ENCODE measurements at places on chromosomes 2 and 18.
A peak's percentile ranks its signal among the peaks of the same experiment; 100 is the strongest.

DNA sequence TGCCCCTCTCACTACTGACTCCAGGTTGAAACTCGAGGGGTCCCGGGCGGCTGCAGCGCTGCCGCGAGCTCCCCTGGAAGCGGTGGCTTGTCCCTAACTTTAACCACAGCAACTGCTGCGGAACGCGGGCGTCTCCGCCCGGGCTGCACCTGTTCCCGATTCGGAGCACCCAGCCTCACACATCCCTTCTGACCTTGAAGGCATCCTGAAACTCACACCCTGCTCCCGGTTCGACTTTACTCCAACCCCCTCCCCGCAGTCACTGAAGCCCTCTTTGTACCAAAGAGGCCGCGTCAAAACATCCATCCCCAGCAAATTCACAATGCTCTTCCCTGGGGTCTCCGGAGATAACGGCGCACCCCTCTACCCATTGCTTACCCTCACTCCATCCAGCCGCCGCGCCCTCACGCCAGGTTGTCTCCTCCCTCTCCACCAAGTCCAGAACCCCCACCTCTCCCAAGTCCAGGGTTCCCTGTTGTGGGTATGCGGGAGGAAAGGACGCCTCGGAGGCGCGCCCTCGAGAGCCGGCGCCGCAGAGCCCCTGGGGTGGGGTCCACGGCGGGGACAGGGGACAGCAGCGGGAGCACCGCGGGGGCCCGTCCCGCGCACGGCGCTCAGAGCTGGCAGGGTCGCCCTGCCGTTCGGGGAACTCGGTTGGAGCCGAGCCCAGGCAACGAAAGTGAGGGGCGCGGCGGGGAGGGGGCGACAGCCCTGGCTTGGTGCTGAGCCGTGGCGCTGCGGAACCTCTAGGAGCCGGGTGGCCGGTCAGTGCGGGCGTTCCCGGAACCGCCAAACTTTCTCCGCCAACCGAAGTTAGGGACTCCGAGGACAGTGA is 934 bp downstream of the MYO5B start:
- DNase-seq, result no peak

DNA sequence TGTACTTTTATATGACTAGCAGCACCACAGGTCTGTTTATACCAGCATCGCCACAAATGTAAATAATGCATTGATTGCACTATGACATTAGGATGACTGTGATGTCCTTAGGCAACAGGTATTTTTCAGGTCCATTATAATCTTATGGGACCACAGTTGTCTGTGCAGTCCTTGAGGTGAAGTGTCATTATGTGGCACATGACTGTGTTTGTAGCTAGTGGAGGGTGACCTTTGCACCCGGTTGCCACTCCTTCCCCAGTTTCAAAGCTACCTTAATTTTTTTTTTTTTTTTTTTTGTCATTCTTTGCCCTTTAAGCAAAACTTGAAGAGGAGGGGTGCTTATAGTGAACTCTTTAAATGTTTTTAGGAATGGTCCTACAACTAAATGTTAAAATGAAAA is 386.4 kb downstream of the THSD7B start:
- DNase-seq, result no peak

- DNase-seq, result no peak
These were observed 535 bp downstream of the HOXD3 start for GRCh38 chr2:176157499-176158185.

- DNase-seq, result no peak
These were observed 24.2 kb upstream of the E2F6 start for GRCh38 chr2:11490194-11490593.

DNA sequence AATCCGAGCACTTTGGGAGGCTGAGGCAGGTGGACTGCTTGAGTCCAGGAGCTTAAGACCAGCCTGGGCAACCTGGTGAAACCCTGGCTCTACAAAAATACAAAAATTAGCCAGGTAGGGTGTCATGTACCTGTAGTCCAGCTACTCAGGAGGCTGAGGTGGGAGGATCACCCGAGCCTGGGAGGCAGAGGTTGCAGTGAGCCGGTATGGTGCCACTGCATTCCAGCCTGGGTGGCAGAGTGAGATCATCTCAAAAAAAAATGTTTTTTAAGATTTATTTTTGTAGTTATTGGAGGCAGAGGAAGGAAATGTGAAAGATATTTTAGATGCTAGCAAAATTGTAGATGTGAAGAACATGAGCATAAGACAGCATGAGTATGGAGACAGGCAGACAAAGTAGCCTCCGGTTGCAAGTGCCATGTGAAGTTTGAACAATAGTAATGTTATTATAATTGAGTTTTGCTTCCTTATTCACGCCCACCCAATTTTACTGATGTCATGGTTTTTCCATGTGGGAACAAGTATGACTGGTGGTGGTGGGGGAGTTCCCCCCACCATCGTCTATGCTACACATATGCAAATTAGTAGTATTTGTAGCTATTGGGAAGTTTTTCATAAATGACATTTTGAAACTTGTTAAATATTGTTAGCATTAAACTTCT is 18.0 kb downstream of the REL start:
- no peak for DNase-seq

- DNase-seq, result no peak
These were observed 57.3 kb downstream of the IRS1 start for GRCh38 chr2:226742347-226742746.

DNA sequence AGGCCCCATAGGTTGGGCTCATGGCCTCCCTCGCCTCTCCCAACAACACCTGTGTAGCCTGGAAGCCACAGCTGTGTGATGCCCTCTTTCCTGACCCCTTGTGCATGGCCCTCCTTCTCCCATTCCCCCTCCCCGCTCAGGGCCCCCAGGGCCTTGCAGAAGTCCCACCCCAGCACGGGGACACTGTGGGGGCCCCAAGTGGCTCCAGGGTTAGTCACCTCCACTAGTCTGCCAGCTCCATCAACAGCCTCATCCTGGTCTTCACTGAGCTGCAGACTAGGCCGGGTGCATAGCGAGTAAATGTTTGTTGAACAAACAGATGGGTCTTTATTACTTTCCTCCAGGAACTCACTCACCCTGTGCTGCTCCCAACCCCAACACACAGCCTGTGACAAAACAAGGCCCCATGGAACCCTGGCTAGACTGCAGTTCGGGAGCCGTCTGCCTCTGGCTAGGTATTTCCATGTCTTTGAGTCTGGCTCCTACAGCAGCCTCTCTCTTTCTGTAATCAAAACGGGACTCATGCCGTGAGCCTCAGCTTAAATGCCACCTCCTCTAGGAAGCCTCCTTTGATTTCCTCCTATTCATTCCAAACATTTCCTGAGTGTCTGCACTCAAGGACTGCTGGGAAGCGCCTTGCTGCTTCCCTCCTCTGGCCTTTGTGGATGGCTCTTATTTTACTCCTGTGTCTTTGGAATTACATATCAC is 109.9 kb upstream of the ID2 start:
- DNase-seq, result no peak

DNA sequence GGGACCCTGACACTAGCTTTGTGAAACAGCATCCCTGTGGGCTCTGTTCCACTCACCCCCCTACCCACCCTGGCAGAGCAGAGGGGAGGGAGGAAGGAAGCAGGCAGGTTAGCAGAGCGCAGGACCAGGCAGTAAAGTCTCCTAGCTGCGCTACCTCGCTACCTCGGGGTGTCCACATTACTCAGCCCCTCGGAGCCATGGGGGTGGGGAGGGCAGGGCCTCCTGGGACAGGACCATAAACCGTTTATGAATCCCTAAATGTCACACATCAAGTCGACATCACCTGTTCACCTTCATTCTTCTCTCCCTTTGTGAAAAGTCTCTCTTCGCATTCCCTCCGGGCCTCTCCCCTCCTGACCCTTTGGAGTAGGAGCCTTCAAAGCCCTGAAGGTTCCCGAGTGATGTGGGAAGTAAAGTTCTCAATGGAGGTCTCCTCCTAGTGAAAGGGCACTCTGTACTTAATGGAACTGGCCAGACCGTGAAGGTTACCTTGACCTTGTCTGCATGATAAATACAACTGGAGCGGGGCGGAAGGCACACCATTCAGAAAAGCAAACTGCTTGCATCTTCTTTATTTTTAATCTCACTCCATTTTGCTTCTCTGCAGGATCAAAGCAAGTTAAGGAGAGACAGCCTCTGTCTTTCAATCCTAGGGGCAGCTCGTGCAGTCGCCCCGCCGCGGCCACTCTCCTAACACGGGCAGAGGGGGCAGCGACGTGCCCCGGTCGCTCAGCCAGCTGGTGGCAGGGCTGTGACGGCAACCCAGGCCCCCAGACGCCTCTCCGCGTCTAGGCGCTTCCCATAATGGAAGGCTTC is 23.7 kb upstream of the SMAD7 start:
- DNase-seq, result no peak

- no peak for DNase-seq
These were observed 8.1 kb downstream of the ASIC4 start for GRCh38 chr2:219522111-219523030.

DNA sequence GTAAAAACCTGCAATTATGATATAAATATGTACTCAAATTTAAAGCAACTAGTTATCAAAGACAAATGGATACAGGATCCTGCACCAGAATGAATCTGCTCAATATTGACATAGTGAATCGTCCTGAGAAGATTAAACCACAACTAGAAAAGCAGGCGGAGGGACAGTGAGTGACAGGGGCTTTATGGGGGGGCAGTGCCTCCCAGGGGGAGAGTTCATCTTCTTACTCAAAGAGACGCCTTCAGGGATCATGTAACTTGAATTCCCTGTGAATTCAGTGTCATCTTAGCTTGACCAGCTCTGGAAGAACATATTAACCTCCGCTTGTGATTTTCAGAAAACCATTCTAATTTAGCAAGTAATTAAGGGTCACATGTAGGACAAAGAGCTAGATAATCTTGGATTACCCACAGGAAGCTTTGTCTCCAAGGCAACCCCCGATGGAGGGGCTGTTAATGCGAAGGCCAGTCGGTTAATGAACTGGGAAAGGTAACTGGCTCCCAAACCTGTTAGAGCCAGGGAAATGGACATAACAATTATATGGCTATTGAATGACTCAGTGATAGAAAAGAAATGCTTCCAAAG is 17.4 kb upstream of the LMAN1 start:
- DNase-seq, result no peak

DNA sequence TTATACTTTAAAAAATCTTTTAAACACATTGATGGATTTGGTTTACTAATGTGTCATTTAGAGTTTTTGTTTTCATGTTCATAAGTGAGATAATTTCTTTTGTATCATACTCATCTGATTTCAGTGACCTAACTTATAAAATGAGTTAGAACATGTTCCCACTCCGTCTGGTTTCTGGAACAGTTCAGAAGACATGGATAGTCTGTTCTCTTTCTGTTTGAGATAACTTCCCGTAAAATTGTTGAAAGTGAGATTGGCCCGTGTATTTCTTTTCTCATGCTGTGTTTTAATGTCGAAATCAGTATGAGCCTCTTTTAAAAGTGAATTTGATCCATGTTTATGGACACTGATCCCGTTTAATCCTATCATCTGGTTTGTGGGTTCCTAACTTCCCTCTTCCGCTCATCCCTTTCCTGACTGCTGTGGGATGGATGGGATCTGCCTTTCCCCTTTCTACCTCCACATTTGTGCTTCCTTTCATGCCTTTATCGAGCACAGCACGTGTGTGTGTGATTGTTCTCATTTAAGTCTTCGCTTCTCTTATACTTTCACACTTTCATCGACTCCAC is 78.9 kb downstream of the COPS8 start:
- no peak for DNase-seq

GRCh38 chr2:70340761-70341476 is 39.1 kb upstream of the FAM136A start:
- DNase-seq, result peak; percentile 14

DNA sequence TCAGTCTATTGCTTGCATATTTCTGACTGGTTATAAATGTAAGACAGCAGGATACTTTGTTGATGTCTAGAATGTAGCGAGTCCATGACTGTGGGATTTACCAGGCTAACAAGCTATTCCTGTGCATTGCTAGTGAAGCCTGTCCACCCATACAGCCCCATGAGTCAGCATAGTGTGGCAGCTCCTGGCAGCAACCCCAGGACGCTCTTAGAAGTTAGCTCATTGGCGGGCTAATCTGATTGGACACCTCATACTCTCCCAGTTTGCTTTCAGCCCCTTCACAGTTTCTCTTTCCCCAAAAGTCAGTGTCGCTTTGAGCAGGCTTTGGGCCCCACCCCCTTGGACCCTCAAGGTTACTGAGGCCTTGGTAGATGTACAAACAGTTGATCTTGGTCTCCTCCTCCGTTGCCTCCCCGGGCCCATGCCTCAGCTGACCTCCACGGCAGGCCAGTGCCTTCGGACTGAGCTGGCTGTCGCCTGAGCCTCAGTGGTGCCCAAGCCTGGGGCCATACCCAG is 48.0 kb downstream of the COA5 start:
- DNase-seq, result no peak

DNA sequence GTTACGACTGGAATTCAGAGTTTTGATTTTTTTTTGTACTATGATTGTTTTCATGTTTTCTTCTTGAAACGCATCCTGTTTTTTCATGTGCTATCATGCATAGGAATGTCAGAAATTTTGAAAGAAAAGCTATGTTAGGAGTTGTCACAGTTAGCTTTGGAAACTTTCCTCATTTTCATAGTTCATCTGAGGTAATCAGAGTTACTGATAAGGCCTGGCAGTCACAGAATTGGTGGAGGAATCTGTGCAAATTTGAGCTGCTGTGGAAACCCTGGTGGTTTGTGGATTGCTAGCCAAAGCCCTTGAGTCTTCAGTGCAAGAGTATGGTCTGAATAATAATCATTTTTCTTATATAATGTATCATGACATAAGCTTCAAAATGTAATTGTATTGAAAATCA is 401.0 kb downstream of the CNTNAP5 start:
- no peak for DNase-seq

DNA sequence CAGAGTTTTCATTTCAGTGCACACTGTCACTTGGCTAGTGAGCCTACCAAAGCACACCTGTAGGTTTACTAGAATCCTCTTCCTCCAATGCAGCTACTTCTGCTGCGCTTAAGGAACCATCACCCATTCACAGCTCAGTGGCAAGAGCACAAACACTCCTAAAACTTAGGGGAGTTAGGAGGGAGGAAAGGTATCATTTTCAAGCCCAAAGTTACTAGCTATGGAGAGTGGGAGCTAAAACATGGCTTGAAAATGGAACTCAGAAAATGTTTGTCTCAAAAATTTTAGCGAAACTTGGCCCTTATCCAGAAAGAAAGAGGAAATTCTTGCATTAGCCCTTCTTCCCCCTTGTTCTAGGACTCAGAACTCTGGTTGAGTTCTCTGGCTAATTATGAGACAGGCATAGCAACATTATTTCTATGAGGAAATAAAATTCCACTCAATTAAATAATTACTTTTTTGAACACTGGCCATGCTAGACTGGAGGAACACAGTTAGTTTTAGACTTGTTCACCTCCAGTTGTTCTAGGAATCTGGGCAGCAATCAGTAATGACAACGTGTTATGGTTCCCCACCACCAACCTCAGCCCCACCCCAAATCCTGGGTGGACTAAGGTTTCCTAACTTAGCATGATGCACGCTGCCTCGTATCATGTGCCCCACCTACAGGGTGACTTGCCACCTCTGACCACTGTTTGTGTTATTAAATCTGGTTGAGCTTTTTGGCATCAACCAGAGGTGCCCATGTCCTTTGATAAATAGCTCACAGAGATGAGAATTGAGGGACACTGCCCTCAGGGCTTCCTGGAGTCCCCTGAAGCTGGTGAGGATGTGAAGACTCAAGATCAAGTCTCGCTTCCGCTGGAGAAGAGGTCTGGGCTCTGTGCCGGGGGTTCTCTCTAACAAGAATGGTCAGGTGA is 32.8 kb downstream of the LPIN2 start:
- no peak for DNase-seq
